Upper lobe of left lung (tissue), 6 donors: ENCODE measurements at places on chromosomes 4 and X.

DNA sequence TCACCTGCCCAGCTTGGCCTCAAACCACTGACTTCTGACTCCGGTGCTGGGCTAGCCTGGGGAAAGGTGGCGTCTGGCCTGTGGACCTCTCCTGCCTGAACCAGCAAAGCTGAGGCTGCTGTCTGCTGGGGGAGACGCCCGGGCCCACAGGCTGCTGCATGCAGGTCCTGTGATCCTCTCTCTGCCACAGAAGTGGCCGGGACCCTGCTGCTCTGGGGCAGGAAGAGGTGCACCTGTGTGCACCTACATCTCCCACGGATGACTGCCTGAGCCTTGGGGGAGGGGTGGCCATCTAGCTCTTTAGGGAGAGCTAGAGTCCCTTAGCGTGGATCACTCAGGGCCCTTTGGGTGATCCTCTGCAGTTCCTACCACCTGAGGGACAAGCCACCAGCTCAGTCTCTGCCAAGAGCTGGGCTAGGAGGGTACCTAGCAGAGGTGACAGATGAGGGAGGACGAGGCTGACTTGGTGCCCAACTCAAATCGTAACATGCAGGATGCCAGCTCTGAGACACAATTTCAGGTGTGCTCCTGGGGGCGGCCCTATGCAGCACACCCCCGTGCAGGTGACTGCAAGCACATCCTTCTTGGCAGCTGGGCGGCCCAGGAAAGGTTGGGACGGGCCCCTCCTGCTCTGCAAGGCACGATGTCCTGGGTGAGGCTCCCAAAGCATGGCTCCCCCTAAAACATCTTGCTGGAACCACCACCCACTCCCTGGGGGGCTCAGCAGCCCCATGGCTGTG, 22.5 kb downstream of the LETM1 start:
- DNase-seq, result no peak

- DNase-seq, result no peak
Measured at GRCh38 chr4:148056879-148057278, 325.0 kb downstream of the ARHGAP10 start.

DNA sequence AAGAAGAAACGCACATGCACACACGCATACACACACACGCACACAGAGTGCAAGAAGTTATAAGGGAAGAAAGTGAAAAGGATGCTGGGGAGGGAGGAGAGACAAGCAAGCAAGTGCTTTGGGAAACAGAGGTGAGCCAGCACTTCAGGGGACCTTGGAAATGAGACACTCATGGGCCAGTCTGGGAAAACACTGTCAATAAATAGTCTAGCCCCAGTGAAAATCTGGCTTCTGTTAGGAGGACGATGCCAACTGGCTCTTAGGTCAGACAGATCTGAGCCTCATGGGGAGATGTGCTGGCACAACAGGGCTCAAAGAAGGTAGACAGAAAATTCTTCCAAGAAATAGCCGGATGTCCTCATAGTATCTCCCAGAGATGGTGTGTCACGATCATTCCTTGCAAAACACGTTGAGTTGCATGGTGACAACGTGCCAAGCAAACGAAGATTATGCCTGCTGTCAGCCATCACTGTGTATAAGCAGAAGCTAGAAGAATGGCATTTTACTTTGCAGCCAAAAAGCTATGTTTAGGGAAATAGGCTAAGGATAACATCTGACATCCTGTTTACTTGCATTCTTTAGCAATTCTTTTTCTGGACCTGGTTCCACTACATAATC, 557 bp upstream of the ARHGEF6 start:
- DNase-seq, result no peak

DNA sequence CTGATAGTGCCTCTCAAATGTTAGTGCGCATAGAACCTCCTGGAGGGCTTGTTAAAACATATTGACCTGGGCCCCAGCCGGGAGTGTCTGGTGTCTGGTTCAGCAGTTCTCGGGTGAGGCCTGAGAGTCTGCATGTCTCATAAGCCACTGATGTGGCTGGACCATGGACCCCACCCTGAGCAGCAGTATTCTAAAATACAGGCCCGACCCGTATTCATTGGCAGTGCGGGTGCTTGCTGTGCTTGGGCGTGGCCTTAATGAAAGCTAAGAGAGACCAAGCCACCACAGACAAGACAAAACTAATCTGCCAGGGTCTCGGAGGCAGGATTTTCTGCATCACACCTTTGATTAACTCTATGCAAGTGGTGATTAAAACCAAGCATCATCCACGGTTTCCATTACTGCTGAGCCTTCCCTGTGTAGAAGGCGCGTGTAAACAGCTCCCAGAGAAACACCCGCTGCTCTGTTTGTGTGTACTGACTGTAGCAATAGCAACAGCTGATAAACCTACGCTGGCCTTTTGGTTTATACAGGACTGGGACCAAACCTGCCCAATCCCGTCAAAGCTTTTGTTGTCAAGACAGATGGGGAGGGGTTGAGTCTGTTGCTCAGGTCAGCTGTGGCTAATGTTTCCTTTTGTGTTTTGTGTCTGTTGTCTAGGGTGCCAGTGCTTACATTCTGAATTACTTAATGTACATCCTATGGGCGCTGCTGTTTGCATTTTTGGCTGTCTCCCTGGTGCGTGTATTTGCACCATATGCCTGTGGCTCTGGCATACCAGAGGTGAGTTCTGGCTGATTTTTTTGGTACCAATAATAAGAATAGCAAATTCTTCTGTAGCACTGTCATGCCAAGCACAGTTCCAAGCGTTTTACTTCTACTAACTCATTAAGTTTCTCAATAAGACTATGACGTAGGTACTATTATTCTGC, 40.8 kb downstream of the CLCN4 start:
- DNase-seq, result no peak
